Activated T-helper 17 cell treated with anti-CD3 and anti-CD28 coated beads, Interleukin-2, amount 50 U/mL, for 72 hours (primary cell): ENCODE measurements at places on chromosomes 3 and 15. TPM values are rescaled to one million over a fixed set of nuclear protein-coding genes. Genes with fewer than 3 reads are reported as not detected.

- no peak for ATAC-seq
Observed at GRCh38 chr3:53585627-53586026, 91.2 kb downstream of the CACNA1D start.

DNA sequence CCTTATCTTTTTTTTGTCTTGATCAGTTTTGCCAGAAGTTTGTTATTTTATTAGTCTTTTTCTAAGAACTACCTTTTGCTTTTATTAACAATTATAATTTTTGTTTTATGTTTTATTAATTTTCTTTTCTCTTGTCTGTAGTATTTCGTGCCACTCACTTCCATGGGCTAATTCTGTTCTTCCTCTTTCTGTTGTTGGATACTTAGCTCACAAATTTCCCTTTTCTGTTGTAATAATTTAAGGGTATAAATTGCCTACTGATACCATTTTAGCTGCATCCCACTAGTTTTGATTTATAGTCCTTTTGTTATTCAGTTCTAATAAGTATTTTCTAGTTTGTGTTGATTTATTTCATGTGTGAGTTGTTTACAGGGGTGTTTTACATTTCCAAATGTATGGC, 48.6 kb downstream of the SNRK start:
- no peak for ATAC-seq

- peak; percentile 13 for ATAC-seq
Observed at GRCh38 chr3:60047426-60048200, 997.8 kb upstream of the CFAP20DC start.

DNA sequence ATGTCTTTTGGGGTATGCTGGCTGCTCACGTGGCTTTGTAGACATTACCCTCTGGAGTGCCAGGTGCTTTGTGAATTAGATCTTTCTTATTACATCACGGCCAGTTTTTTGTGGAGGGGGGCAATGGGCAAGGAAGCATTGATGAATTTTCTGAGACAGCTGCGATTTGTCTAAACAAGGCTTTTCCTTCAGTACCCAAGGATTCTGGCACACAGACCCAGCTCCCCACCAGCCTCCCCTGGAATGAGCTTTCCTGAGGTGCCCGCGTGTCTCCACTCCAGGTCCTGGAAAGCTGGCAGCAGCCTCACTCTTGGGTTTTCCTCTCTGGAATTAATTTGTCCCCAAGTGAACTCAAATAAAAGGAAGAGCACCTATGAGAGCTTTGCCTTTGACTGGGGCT, 157.6 kb upstream of the CTDSPL start:
- ATAC-seq = no peak

DNA sequence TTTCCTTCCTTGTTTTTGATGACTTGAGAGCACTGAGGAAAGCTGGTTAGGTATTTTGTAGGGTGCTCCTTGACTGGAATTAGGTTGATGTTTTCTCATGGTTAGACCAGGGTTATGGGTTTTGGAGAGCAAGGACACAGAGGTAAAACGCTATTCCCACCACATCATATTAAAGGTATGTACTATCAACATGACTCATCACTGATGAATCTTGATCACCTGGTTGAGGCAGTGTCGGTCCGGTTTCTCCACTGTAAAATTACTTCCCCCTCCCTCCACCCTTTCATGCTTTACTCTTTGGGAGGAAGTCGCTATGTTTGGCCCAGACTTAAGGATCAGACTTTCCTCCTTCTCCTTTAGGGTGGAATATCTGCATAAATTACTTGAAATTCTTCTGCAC, 201.6 kb downstream of the EDEM1 start:
- no peak for ATAC-seq

Gene WNT7A
- total RNA-seq = 0.29 TPM

Gene TOP2B
- total RNA-seq = 85.9 TPM
